ENCODE measurements at places on chromosomes 7 and 10. TPM values are rescaled to one million over a fixed set of nuclear protein-coding genes. Genes with fewer than 3 reads are reported as not detected.
A peak's percentile ranks its signal among the peaks of the same experiment; 100 is the strongest.

DNA sequence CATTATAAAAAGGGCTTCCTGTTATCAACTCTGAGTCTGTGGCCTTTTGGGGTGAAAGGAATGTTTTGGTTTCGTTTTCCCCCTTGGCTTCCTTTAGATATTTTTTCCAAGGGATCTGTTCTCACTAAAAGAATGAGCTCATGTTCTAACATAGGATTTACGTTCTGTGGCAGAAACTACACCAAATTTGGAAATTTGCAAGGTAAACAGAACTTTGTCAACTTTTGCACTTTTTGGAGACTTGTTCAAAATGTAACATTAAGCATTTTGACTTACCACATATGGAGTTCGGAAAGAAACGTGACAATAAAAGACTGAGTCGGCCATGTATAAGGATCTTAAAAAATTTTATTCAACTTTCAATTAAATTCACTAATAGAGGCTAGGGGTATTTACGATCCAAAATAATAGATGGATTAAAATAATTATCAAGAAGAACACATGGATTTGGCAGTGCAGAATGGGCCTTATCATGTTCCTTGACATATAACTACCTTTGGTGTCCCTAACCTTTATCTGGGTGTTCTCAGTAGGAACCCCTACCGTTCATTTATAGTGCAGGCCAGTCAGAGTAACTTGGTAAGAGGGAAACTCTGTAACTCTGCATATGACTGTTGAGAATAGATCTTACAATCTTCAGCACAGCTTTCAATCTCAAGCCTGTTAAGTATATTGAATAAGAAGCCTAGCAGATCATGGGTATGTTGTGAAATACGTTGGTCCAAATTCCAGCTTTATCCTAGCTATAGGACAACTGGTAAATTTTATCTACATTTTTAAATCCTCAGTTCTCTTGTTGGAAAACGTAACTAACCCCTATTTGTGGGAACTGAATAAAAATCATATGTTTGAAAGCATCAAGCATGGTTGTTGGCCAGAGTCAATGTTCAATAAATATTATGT, 11.8 kb downstream of the CPED1 start:
- peak; percentile 86 for DNase-seq

- no peak for DNase-seq
Observed at GRCh38 chr7:115585015-115585718, 445.4 kb downstream of the TFEC start.

GRCh38 chr10:97444212-97444611, 1.6 kb downstream of the EXOSC1 start:
- no peak for DNase-seq

DNA sequence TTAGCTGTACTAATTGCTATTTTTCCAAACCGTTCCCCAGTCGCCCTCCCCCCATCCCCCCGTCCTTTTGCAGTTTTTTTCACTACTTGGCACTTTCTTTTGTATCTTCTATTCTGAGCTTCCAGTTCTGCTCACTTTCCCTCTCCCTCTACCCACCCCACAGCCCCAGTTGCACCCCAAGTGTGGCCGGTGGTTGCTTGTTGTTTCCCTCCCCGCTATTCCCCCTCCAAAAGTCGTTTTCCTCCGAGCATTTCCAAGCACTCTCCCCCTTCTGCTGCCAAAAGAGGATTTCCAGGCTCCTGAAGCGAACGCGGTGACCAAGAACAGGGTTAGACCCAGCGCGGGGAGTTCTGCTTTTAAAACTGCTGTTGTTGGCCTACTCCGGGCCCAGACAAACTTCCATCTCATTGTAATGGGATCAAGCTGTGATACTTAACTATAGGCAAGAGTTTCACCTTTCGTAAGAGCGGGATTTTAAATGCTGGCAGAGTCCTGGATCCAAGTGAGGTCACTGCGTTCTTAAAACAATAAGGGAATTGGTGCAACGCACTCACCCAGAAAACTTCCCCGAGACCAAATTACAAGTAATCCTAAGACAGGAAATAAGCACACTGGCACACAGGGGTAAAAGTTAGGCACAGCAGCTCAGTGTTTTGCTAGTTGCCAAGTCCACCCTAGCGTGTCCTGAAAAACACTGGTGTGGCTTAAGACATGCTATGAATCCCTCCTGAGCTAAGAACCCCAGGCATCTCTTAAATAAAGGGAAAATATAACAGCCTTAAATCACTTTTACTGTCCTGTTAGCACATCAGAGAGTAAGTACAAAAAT, 1.5 kb upstream of the RGS10 start:
- DNase-seq: peak; percentile 48

- DNase-seq: peak; percentile 52
Observed at GRCh38 chr10:72694476-72695369, 2.8 kb downstream of the MCU start.

- DNase-seq: peak; percentile 90
Observed at GRCh38 chr10:12419262-12419847, 70.0 kb downstream of the CAMK1D start.

GRCh38 chr10:84331091-84331490, 2.7 kb downstream of the CCSER2 start:
- no peak for DNase-seq

- DNase-seq: no peak
Observed at GRCh38 chr10:3290550-3290949, 118.0 kb upstream of the PITRM1 start.

DNA sequence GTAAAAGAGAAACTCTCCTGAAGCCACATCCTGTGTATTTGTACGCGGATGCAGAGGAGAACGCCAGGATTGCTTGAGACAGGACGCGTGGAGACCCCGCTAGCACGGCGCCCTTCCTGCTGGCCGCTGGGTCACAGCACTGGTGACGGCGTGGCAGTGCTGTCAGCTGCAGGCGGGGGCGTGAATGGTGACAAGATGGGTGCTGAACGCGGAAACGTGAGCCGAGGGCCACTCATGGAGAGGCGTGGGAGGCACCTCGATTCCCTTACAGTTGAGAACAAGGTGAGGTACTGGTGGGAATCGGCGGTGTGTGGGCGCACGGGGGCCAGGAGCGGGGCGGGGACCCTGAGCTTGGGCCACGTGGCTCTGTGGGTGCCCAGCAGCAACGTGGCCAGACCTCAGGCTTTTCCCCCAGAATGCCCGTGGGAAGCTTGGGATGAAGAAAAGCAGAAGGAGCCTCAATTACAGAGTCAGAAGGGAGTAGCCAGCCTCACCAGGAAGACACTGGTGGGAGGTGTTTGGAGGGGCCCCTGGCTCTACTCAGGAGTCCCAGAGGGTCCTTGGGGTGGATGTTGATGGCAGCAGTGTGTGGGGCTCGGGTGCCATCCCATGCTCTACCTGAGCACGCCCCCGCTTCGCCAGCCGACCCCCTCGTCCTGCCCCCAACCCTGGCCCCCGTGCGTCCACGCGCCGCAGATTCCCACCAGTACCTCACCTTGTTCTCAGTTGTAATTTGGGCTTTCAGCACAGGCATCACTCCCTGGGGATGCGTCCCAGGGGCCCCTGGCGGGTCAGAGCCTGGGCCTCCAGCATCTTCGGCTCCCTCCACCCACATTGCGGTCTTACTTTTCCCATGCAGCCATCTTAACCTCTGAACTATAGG, 208.4 kb upstream of the TCERG1L start:
- DNase-seq: no peak

DNA sequence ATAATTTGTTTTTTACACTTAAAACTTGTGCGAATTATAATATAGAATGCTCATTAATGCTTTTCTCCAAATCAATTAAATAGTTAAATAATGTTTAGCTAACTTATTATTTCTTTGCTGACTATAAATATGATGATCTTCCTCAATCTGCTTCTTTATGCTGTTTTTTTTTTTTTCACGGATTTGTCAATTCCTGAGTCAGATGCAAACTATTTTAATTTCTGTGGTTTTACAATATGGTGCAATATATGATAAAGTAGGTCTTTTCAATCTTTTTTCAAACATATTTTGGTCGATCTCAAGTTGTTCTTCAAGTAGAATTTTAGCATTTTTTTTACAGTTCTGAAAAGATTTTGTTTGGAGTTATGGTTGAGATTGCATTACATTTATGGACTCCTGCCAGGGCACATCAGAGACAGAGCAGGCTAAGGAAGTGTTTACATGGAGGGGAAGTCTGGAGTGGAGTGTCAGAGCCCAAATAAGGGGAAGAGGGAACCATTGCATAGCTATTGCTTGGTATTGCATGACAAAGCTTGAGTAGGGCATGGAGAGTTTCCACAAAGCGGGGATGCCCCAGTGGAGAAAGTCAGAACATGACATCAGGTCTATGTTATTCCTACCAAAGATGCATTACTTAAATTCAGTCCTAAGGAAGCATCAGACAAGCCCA, 204.4 kb downstream of the OTUD1 start:
- DNase-seq: no peak

- DNase-seq: no peak
Observed at GRCh38 chr7:142833174-142834048, 21.5 kb upstream of the EPHB6 start.

DNA sequence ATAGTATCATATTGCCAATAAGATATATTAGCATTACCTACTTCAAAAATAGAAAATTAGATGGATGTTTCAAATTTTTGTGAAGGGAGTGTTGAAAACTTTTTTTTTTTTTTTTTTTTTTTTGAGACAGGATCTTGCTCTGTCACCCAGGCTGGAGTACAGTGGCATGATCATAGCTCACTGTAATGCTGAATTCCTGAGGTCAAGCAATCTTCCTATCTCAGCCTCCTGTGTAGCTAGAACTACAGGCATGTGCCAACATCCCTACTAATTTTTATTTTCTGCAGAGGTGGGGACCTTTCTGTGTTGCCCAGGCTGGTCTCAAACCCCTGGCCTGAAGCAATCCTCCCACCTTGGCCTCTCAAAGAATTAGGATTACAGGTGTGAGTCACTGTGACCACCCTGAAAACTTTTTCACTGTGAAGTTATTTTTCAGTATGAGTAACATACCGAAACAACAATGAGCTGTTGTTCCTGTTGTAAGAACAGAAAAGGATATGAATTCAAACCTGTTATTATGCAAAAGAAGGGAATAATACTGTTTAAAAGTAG, 266.9 kb downstream of the NEBL start:
- DNase-seq: no peak

DNA sequence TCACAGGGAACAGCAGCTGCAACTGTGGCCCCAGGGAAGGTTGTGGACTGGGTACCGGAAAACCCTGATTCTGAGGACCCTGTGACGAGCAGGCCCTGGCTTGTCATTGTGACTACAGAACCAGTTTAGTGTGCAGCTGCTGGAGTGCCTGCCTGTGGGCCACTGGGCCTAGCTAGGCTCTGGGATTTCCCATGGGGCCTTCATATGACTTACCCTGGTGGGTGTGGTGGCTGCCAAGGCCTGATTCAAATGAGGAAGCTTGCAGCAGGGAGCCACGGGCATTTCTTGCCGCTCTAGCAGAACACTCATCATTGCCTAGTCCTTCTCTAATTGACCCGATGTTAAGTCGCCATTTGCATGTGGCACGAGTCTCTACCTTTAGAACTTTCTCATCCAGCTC, 14.7 kb upstream of the CAMK2G start:
- peak; percentile 41 for DNase-seq

GRCh38 chr10:43237631-43238446, 29.0 kb downstream of the RASGEF1A start:
- no peak for DNase-seq

GRCh38 chr10:35910234-35910633, 268.1 kb upstream of the FZD8 start:
- DNase-seq: peak; percentile 94

- no peak for DNase-seq
Observed at GRCh38 chr10:125801574-125801973, 21.5 kb downstream of the UROS start.

- no peak for DNase-seq
Observed at GRCh38 chr7:2487586-2488271, 11.5 kb upstream of the GRIFIN start.

DNA sequence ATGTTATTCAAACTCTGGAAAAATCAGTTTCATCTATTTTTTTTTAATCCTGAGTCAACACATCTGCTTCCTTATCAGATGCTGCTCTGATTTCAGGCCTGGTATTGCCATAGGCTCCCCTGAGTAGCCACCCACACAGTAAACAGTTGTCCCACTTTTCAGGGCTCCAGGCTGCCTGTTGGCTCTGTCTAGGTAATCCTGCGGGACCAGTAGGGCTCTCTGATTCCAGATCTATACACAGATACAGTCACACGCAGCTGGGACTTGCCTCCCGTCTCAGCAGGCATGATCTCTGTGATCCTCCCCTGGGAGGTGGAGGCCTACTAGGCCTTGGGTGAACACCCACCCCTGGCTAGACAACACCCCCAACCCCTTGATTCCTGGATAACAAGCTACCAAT, 206.1 kb downstream of the CREB5 start:
- DNase-seq: no peak

DNA sequence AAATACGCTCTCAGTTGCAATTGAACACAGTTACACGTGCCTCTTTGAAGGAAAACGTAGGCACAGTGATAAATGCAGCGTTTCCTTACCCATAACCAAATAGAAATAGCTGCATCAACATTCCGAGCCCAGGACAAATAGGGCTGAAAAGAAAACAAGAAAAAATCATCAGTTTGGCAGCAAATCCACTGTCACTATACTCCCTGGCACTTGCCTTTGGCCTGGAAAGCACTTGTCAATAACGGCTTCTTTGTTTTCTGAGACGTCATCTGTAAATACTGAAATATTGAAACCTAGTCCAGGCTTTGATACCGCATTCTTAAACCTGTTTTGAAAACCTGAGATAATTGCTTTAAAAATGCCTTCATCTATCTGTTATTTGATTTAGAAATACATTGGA, 167.2 kb upstream of the AKR1E2 start:
- DNase-seq: no peak

GRCh38 chr10:53022611-53023088, 250.1 kb upstream of the MBL2 start:
- DNase-seq: peak; percentile 6

DNA sequence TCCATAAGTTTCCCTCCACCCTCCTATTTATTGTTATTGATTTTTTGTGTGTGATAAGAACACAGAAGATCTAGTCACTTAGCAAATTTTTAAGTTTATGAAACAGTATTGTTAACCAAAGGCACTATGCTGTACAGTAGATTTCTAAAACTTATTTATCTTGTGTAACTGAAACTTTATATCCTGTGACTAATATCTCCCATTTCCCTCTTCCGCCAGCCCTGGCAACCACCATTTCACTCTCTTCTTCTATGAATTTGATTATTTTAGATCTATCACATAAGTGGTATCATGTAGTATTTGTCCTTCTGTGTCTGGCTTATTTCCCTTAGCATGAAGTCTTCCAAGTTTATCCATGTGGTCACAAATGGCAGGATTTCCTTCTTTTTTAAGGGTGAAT, 144.3 kb upstream of the INHBA start:
- no peak for DNase-seq

GRCh38 chr10:73251683-73252444, 580 bp downstream of the MRPS16 start:
- DNase-seq: peak; percentile 34

AASS gene
- 63.0 TPM for total RNA-seq

COBL gene
- total RNA-seq: not detected

RHBDD2 gene
- total RNA-seq: 26.1 TPM

ZNF503 gene
- 11.9 TPM for total RNA-seq

SYT15B gene
- total RNA-seq: not detected

HMX2 gene
- total RNA-seq: not detected

SMO gene
- 2.3 TPM for total RNA-seq

DNAJC1 gene
- total RNA-seq: 53.5 TPM

PHTF2 gene
- total RNA-seq: 119 TPM

Data from fibroblast of villous mesenchyme (primary cell).